Hypothalamus (tissue), 51 donors: ENCODE measurements at places on chromosomes 4 and X.

DNA sequence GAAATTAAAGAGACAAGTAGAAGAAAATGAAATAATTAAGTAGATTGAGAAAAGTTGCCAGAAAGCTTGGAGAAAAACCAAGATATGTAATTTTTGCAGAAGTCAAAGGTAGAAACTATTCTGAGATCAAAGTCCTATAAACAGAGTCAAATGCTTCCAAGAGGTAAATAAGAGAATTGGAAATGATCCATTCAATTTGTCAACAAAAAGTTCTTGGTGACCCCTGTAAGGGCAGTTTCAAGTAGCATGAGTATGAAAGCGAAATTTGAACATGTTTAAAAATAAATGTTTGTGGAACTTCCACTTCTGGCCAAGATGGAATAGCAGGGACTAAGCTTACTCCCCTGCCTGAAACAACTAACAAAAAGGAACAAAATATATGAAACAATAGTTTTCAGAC, 562.0 kb downstream of the SMARCA1 start:
- DNase-seq = no peak

- no peak for DNase-seq
Measured at GRCh38 chr4:105560421-105560848, 8.0 kb downstream of the ARHGEF38 start.

GRCh38 chrX:40117715-40118285, 20.0 kb upstream of the BCOR start:
- no peak for DNase-seq

DNA sequence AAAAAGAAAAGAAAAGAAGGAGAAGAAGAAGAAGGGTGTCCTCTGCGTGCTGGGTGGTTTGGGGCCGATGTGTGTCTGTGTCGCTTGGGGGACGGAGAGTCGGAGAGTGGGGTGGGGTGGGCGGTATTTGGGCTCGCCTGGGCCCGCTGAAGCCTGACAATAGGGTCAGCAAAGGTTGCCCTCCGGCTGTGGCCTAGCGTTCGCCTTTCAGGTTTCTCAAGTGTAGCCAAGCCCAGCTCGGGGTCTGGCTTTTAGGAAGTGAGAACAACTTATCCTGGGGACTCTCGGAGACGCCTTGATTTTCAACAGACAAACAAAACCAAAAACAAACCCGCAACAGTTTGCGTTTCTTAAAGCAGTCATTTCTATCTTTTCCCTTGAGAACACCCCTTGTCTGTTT, 4.1 kb upstream of the SOX3 start:
- DNase-seq = no peak

DNA sequence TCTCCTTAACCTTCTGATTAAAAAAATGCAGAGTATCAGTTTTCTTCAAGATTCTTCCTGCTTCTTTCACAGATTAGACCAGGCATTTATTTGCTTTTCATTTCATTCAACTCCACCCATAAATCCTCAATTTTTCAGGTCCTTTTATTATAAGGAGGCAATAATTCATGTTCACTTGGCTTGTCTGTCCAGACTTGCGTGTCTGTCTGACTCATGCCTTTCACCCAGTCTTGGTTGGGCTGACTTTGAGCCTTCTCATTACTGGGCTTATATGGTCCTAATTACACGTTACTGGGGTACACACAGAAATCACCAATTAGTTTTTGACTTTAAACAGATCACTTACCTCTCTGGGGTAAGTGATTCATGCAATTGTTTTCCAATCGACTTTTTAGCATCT, 48.8 kb upstream of the GALNT7 start:
- no peak for DNase-seq
